ENCODE measurements at places on chromosomes 3 and 15.

- peak; percentile 26 for DNase-seq
These were observed 31.4 kb upstream of the PRTG start for GRCh38 chr15:55774113-55774970.

GRCh38 chr15:95622843-95623242, 707.7 kb upstream of the NR2F2 start:
- no peak for DNase-seq

- DNase-seq = no peak
These were observed 24.4 kb downstream of the FAN1 start for GRCh38 chr15:30928076-30928475.

DNA sequence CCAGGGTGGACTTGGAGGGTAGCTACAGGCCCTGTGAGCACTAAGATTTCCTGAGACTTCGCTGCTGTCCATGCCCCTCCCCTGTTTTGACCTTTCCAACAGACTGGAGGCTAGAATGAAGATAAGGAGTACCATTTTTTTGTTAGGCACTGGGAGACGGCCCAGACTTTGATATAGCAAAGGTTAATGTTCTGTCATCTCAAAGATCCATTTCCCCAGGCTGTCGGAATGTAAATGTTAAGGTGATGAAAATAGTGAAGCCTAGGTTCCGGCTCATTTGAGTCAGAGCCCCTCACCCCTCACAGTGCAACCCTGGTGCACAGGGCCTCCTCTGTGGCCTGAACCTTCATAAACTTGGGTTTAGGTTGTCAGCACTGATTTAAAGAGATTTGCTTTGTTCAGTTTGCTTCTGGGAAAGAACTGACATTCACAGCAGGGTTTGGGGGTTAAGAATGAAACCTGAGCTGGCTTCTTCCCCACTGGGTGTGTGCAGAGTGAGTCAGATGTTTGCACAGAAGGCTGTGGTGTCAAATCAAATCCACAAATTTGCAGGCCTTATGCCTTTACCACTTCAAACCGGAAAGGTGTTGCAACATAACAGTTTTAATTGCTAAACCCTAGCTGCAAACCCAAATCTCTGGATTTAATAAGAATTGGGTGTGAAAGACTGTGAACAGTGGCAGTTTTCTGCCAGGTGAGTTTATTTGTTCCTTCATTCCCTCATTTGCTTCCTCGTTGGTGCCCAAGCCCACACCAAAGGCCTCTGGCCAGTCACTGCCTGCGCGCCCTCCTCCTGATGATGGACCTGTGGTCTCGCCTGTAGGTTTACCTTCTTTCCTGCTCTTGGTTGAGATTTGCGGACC, 20.6 kb upstream of the KCTD6 start:
- DNase-seq = peak; percentile 89

DNA sequence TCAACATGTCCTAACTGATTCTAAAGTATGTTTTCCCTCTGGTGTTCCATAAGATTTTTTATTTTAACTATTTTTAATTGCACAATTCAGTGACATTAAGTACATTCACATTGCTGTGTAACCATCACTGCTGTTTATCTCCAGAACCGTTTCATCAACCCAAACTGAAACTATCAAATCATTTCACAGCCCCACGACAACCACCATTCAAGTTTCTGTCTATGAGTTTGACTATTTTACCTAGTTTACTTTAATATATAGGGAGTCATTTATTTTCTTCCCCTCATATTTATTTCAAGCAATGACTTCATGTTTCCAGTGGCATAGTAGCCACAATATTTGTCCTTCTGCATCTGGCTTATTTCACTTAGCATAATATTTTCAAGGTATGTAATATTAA, 8.4 kb downstream of the RTP1 start:
- DNase-seq = no peak

GRCh38 chr3:20837676-20838302, 651.8 kb upstream of the SGO1 start:
- DNase-seq = no peak

- DNase-seq = no peak
These were observed 1.3 kb downstream of the NEDD4 start for GRCh38 chr15:55991802-55992768.

GRCh38 chr3:34178415-34178814, 380.0 kb downstream of the PDCD6IP start:
- DNase-seq = peak; percentile 72

DNA sequence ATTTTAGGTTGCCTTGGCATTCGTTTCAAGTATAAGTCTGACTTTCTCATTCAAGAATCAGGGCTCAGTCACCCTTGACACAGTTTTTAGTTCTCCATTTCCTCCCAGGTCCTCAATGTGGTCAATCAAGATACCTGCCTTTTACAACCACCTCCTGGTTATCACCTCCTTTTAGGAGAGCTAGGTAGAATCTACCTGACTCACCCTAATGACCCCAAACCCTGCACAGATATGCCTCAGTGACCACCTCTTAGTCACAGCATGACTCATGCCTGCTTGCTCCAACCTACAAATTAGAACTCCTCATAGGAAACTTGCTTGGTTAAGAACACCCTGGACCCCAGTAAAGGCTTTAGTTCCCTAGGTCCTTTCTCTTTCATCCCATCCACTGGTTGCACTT, 22.5 kb downstream of the DMXL2 start:
- no peak for DNase-seq

- DNase-seq = no peak
These were observed 41.7 kb upstream of the B3GNT5 start for GRCh38 chr3:183211352-183211751.

- DNase-seq = peak; percentile 5
These were observed 24.7 kb downstream of the GPR15 start for GRCh38 chr3:98556164-98557130.

DNA sequence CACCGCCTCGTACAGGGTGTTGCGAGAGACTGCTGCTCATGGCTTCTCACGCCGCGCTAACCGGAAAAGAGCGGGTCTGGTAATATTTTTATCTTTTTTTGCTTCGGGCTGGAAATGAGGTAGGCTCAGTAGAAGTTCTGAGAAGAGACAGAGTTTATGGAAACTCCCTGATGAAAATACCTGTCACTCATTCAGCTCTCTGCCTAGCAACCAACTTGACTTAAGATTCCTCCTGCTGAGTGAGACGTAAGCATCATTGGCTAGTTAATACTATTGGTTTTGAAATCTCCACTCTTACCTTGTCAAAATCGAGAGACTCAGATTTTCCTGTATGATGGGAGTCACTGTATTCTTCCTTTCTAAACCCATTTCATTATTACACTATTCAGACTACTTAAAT, 181.7 kb downstream of the PTPRG start:
- no peak for DNase-seq

GRCh38 chr15:32682569-32682968, 35.2 kb upstream of the GREM1 start:
- DNase-seq = peak; percentile 96

- DNase-seq = no peak
These were observed 151.0 kb downstream of the OXSM start for GRCh38 chr3:25940935-25941334.

- DNase-seq = peak; percentile 82
These were observed 15.2 kb downstream of the SSUH2 start for GRCh38 chr3:8629151-8630021.

DNA sequence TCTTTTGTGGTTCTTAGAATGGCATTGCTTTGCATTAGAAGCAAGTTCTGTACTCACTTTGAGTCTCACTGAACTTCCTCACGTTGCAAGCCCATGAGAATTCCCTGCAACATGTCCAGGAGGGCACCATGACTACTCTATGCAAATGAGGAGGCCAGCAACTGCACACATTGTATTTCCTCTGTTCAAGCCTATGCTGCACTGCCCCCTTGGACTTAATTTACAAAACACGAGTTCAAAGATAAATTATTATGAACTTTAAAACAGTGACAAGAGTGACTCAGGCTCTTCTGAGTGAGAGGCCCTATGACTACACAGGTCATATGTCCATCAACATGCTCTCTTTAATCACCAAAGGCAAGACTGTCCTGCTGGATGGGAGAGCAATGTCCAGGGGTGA, 484.2 kb upstream of the ATP11B start:
- DNase-seq = no peak

- peak; percentile 68 for DNase-seq
These were observed 10.2 kb downstream of the CA12 start for GRCh38 chr15:63371297-63371918.

DNA sequence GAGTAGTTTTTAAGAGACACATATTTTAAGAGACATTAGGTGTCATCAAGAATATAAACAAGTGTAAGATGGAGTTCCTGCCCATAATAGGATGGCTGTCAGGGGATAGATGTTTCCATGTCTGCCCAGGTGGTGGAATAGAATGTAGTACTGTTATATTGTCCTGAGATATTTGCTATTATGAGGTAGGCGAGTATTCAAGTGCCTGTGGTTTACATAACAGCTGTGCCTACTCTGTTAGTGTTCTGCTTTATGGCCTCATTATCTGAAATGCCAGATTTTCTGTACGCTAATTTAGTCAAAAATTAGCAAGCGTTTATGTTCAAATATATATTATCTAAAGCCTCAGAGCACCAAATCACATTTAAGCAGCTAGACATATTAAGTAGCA, 360.2 kb upstream of the ROPN1 start:
- DNase-seq = no peak
